ENCODE measurements at places on chromosomes 2 and 18.

DNA sequence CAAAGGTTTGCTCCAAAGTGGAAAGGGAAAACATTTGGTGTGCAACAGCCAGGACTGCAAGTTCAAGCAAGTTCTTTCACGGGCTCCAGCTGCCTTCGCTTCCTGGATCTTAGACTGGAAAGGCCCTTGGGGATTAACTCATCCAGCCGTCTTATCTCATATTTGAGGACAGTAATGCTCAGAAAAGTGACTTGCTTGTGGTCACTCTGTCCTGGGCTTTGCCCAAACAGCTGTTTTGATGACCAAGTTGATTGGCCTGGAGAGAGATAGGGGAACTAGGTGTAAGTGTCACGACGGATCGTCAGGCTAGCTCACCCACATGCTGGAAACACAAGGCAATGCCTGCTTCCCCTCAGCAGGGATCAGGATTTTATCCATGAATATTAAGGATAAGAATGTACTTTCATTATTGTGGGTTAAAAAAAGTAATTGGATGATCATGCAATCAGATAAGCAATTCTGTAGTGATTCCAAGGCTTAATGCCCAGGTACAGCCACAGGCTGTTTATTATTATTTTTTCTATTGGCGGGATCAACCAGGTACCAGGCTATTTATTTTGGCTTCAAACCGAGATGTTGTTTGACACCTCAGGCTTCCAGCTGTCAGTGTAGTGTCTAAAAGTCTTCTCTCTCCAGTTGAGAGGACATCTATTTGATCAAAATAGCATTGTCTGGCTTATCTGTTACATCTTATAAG, 162.5 kb upstream of the EPAS1 start:
- DNase-seq = no peak

DNA sequence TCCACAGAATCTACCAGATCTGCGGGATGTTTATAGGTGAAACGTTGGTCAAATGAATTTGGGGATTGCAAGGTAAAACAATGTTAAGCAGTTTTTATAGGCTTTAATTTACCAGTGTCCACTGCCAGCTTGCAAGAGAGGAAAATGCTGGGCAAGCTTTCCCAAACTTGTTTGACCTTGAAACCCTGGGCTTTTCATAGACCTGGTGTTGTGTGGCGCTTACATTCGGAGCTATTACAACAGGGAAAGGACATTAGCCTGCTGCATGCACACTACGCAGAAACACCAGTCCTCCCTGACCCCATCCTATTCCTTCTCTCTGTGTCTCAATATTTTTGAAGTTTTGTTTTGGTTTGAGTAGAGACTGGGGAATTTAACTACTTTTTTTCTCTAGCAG, 59.6 kb upstream of the AGPS start:
- DNase-seq = no peak

GRCh38 chr2:185507719-185508118, 230.9 kb upstream of the FSIP2 start:
- DNase-seq = no peak

- no peak for DNase-seq
Measured at GRCh38 chr2:58376592-58376991, 135.5 kb upstream of the FANCL start.

DNA sequence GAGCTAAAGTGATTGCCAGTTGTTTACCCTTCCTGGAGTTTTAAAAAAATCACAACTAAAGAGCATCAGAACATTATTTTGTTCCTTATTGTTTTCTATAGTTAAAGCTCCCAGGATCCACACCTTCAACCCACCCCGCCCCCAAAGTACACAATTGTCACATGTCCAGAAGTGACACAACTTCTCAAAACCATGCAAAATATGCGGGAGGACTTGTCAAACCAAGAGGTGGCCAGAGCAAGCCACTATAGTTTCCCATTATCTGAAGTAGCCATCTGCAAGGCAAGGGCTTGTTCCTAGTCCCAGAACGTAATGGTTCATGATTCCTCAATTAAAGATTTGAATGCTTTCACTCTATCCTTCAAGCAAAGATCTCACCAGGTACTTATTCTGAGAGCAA, 9.9 kb upstream of the INO80C start:
- no peak for DNase-seq

DNA sequence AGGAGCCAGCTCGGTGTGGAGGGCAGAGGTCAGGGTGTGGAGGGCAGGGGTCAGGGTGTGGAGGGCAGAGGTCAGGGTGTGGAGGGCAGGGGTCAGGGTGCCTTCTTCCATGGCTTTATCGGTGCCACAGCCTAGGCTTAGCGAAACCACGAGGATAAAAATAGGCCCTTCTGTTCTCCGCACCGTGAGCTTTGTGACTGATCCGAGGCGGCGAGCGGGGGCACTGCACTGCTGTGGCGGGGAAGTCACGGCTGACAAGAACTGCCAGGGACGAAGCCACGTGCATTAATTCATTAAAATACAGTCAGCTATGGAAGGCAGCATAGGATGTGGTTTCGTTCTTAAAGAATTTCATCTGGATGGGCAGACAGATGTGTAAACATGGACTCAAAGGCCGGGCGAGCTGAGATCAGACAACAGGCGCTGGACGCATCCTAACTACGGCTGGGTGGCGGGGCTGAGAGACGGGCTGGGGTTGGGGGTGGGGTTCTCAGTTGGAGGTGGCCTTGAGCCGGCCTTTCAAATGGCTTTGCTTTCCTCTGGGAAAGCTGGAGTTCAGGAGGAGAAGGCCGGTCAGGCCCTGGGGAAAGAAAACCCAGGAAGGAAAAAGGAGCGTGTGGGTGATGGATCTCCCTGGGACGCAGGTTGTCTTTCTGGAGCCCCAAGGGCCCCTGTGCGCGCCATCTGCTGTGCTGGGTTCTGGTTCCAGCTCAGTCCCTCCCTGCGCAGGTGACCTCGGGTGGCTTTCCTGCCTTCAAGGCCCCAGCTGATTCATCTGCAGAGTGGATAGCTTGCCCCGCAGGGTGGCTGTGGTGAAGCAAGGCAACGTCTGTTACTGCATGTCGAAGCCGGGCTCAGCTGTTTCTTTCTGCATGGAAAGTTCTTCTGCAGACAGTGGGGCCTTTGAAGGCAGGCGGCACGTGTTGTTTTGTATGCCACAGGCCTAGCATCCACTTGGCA, 958 bp upstream of the ALLC start:
- DNase-seq = peak; percentile 42

DNA sequence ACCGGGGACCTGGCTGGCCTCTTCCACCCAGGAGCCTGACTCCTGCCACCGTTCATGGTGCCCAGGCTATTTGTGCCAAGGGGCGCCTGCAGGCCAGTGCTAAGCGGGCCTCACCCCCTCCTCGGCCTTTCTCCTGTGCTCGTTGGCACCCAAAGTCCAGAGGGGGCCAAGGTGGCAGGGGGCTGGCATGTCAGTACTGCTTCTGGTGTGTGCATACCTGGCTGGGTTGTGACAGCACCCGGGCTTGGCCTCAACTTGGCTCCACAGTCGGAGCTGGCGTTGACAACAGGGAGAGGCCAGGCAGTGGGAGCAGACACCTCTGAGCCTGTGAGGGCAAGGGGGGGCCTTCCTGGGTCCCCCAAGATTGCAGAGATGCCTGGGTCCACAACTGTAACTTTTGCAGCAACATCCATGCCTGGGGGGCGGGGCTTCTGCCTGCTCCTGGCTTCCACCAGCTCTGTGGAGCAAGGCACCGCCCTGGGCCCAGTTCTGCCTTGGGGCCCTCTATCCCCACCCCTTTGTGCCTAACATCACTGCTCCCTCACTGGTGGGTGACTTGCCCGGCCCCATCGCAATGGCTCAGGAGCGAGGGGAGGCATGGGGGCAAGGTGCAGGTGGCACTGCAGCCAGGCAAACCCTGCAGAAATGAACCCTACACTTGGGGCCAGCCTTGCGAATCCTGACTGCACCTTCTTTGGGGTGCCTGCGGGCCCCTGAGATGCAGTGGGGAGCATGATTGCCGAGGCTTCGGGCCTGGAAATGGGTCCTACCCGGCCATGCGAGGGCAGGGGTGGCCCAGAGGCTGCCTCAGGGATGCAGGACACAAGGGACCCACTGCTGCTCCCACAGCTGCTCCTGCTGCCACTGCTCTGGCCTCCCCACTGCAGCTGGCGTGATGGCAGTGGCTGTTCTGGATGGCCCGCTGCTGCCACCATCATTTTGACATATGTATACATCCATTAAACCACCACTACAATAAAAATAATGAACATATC, 35.9 kb downstream of the PTPN4 start:
- DNase-seq = no peak
